CD4-positive, alpha-beta T cell treated with Interleukin-4 for 4 hours (primary cell): ENCODE measurements at places on chromosomes 2 and 18.

DNA sequence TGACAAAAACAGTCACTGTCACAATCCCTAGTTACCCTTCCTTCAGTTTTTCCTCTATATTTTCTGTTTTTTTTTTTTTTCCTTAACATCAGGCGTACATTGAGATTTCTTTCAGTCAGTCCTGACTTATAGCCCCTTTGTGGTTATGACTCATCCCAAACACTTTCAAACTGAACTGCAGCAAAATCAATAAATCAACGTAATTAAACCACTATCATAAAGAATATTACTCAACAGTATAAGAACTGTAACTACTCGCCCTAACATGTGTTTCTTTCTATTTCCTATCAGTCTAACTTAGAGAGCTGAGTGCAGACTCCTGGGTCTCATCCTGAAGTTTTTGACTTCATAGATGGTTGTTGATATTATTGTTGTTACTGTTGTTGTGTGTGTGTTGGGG is 523.5 kb downstream of the LRRTM4 start:
- DNase-seq: no peak

DNA sequence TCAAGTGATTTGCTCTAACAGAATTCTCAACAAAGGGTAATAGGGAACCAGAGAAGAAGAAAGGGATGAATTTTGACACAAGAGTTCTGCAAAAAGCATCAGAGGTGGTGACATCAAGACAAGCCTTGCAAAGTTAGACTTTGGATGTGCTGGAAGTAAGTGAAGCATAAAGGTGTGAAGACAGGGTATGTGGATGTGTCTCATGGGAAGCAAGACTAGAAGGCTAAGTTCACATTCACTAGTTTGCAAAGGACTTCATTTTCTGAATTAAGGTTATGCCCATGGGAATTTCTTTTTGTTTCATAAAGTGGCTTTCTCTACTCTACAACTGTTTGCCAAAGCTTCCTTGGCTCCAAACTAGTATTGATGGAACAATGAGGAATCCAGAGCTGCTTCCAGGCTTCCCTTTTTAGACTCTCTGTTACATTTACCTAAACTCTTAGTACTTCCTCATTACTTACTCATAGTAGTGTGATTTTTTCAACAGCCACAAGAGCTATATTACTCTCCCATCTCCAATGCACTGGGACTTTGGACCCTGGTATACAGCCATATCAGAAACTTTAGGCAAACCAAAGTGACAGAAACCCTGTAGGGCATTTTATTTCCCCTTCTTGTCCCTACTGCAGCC is 21.1 kb upstream of the IHH start:
- DNase-seq: no peak

- DNase-seq: no peak
Measured at GRCh38 chr2:67965246-67965645, 97.6 kb downstream of the C1D start.

- no peak for DNase-seq
Measured at GRCh38 chr18:37529863-37530262, 35.7 kb downstream of the CELF4 start.

GRCh38 chr2:99571021-99571420 is 81.2 kb upstream of the REV1 start:
- DNase-seq: no peak

- DNase-seq: no peak
Measured at GRCh38 chr18:32243358-32243757, 53.5 kb downstream of the MEP1B start.

DNA sequence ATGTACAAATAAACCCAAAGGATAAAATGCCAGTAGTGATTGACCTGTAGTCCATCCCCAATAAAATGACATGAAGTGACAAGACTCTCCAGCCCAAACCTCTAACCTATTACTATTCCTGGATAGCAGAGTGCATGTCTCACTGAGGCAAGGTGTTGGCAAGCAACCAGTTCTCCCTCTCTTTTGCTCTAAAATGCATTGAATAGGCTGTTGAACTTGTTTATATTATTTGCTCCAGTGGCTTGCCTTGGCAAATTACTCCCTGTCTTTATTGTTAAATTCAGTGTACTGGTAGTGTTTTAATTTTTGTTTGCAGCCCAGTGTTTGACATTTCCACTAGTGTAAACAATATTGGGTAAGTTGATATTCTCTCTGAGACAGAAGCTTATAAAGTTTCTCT is 70.5 kb downstream of the CSRNP3 start:
- no peak for DNase-seq

DNA sequence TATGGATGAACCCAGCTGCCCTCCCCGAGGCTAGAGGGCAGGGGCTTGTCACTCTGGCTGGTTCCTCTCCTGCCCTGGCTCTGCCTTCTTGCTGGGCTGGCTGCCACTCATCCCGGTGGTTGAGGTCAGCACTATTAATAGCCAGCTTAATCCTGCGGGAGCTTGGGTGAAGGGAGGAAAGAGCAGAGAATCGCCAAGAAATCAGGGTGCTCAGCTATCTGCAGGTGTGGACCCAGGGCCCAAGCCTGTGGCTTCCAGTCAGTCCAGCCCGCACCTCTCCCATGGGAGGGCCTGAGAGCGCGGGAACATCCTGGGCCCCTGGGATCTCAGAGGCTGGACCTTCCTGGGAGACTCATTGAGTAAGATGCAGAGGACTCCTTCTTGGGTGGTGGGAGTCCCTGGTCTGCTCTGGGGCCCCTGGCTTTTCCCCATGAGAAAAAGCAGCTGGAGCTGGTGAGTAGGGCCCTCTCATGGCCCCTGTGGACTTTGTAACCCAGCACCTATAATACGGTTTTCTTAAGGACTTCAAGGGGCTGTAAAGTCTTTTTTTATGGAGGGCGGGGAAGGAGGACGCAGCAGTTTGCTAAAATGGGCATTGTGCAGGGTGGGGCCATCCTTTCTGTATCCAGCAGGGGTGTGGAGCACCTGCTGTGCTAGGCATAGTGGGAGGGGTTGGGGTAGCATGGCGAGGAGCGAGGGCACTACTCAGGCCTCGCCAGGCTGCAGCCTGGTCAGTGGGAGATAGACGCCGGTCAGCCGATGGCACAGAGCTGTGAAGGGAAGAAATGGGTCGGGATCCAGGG is 27.4 kb upstream of the CNNM3 start:
- no peak for DNase-seq

DNA sequence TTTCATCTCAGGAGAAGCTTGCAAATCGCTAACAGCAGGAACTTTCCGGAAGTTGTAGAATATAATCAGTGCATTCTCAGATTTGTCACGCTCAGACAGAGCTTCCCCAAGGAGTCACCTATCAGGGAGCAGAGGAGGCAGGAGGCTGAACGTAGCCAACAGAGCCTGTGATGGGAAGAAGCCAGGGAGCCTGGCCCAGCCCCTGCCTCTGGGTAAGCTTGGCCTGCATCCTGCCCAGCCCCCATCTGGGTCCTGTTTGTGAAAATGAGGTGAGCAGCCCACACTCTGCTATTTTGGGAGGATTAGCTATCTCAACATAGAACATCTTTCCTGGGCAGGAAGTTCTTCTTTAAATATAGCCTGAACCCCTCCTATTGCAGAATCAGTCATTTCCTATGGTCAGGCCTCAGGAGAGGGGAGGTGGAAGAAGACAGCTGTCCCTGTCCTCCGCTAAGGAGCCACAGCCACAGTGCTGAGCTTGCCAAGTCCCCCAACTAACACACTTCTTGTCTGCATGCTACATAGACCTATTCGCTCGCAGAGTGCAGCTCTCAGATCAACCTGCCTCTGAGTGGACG is 19.2 kb upstream of the PKDCC start:
- no peak for DNase-seq

GRCh38 chr2:234419726-234420125 is 77.2 kb downstream of the ARL4C start:
- DNase-seq: no peak

GRCh38 chr2:99793022-99793421 is 303.2 kb upstream of the REV1 start:
- no peak for DNase-seq

GRCh38 chr2:17858064-17858463 is 20.4 kb upstream of the KCNS3 start:
- no peak for DNase-seq

- DNase-seq: no peak
Measured at GRCh38 chr2:85377083-85377482, 22.5 kb downstream of the ELMOD3 start.
